GM23338 (cell line): ENCODE measurements at places on chromosomes 3 and 15.

- no peak overlapping the region for H3K4me3 ChIP-seq
- no peaks in the 10 kb centered on the region for H3K27me3 ChIP-seq
- no peaks in the 10 kb centered on the region for H3K4me1 ChIP-seq
These were observed 38.8 kb upstream of the PCSK6 start for GRCh38 chr15:101528108-101528916.

GRCh38 chr3:112776836-112777235 is 69.8 kb downstream of the CD200R1L start:
- no peaks in the 10 kb centered on the region for H3K4me1 ChIP-seq
- no peak overlapping the region for H3K4me3 ChIP-seq
- no peaks in the 10 kb centered on the region for H3K36me3 ChIP-seq

- no peaks in the 10 kb centered on the region; the same call in 1 of the 2 replicates for H3K4me1 ChIP-seq
- no peak for DNase-seq
- no peaks in the 10 kb centered on the region for H3K36me3 ChIP-seq
- no peak overlapping the region for H3K27ac ChIP-seq
- no peaks in the 10 kb centered on the region for H3K27me3 ChIP-seq
These were observed 47.1 kb downstream of the SCAP start for GRCh38 chr3:47428662-47429061.

- H3K4me3 ChIP-seq: no peak overlapping the region
- no peaks in the 10 kb centered on the region for H3K4me1 ChIP-seq
- H3K36me3 ChIP-seq: no peaks in the 10 kb centered on the region
- H3K27ac ChIP-seq: no peak overlapping the region
These were observed 90.4 kb downstream of the SUCLG2 start for GRCh38 chr3:67564008-67564407.

DNA sequence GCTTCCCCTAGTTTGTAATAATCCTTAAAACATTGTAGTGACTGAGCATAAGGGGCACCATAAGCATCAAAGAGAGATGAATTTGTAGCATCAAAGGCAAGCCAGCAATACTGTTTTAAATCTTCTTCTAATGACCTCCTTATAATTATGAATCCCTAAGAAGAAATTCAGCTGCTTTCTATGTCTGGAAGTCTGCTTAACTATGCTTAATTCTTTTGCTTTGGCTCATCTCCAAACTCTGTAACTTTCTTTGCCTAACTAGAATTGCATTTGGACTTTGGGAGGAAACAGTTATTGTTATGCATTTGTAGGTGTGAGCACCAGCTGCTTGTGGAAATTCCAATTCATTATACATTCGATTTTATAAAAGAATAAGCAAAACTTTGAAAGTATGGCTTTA is 117.7 kb upstream of the SPATA16 start:
- no peak for DNase-seq
- H3K4me1 ChIP-seq: peaks cover 15% of the 10 kb centered on the region; the same call in 1 of the 2 replicates
- H3K27ac ChIP-seq: no peak overlapping the region
- no peak overlapping the region for H3K4me3 ChIP-seq
